ENCODE measurements at places on chromosomes 12 and 14. TPM values are rescaled to one million over a fixed set of nuclear protein-coding genes. Genes with fewer than 3 reads are reported as not detected.

The C12orf60 gene
- total RNA-seq: 0.27 TPM

GRCh38 chr12:91127306-91127705, 16.0 kb upstream of the LUM start:
- H3K27ac ChIP-seq: no peak overlapping the region
- no peak overlapping the region for H3K4me3 ChIP-seq
- DNase-seq: no peak
- no peaks in the 10 kb centered on the region for H3K36me3 ChIP-seq
- H3K4me1 ChIP-seq: no peaks in the 10 kb centered on the region
- no peaks in the 10 kb centered on the region for H3K27me3 ChIP-seq

GRCh38 chr12:51437431-51437830, 12.8 kb downstream of the SLC4A8 start:
- no peak overlapping the region for H3K27ac ChIP-seq
- DNase-seq: no peak
- no peaks in the 10 kb centered on the region for H3K4me1 ChIP-seq
- no peaks in the 10 kb centered on the region for H3K27me3 ChIP-seq

- no peak for DNase-seq
- no peaks in the 10 kb centered on the region for H3K36me3 ChIP-seq
- H3K4me3 ChIP-seq: no peak overlapping the region
- H3K27ac ChIP-seq: no peak overlapping the region
- H3K4me1 ChIP-seq: no peaks in the 10 kb centered on the region
- H3K27me3 ChIP-seq: no peaks in the 10 kb centered on the region
Observed at GRCh38 chr12:97275256-97275655, 187.3 kb upstream of the RMST start.

- H3K27ac ChIP-seq: no peak overlapping the region
- no peak overlapping the region for H3K4me3 ChIP-seq
- H3K36me3 ChIP-seq: no peaks in the 10 kb centered on the region
- no peaks in the 10 kb centered on the region for H3K27me3 ChIP-seq
- no peaks in the 10 kb centered on the region for H3K4me1 ChIP-seq
Observed at GRCh38 chr14:81233615-81234014, 12.9 kb upstream of the GTF2A1 start.

The KLHDC2 gene
- 48.4 TPM for total RNA-seq

DNA sequence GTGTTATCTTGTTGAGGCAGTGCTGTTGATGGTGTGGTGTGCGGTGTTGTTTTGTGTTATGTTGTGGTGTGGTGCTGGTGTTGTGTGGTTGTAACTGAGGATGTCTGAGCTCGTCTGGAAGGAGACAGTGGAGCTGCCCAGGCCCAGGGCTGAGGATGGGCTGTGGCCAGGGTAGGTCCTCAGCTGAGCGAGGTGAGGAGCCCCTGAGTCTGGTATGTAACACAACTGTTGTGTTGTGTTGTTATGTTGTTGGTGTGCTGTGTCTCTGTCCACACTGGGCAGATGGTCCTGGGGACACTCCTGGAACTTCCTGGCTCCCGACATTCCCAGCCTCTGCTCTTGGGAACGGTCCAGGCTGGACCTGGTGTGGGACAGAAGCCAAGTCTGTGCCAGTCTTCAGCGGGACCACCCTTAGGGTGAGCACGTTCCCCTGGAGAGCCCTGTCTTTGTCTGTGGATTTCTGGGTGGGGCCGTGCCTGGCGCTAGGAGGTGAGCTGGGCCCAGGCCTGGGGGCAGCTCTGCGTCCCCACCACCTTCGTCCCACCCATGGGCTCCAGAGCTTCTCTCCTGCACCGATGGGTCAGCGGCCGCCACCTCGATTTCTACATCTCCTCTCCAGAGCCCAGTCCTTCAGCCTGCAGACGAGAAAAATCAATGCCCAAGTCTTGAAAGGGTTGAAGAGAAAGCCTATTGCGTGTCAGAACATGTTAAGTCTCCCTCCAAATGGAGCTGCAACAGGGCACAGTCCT, 27.4 kb upstream of the SFSWAP start:
- DNase-seq: no peak
- H3K27ac ChIP-seq: no peak overlapping the region
- no peaks in the 10 kb centered on the region for H3K36me3 ChIP-seq
- H3K4me1 ChIP-seq: no peaks in the 10 kb centered on the region
- H3K4me3 ChIP-seq: no peak overlapping the region

The TMPRSS12 gene
- not detected for total RNA-seq

- H3K4me3 ChIP-seq: peak within 1 kb of the TSS; percentile 72
- peak within 1 kb of the TSS; percentile 87 for H3K27ac ChIP-seq
- no peaks in the 10 kb centered on the region for H3K27me3 ChIP-seq
- DNase-seq: no peak
Observed at GRCh38 chr14:63204407-63205043, at the start of gene RHOJ. Gene RHOJ, plus strand, starts transcription at chr14:63204443. Its CDS starts 427 bp downstream, at chr14:63204870.

The TCP11L2 gene
- total RNA-seq: 23.2 TPM

The TAS2R9 gene
- not detected for total RNA-seq

- H3K27ac ChIP-seq: no peak overlapping the region
- H3K36me3 ChIP-seq: no peaks in the 10 kb centered on the region
- DNase-seq: no peak
- no peaks in the 10 kb centered on the region for H3K27me3 ChIP-seq
- no peak overlapping the region for H3K4me3 ChIP-seq
- H3K4me1 ChIP-seq: peaks cover 12% of the 10 kb centered on the region
Observed at GRCh38 chr14:71497645-71498086, 434.6 kb upstream of the RGS6 start.

DNA sequence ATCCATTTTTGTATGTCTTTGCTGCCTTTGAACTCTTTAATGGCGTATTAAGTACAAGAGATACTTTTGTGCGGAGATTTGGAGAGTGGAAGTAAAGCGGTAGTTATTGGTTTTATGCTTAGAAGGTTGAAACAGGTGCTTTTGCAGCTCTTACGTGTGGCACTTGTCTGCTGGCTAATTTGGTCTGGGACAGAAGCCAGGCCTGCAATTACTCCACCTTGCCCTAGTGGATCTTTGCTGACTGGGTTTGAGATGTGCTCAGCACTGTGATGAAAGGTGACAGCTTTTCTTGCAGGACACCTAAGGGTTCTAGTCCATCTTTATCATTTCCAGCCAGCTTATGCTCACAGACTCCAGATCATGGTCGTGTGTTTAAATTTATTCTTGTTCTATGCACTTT, 252.5 kb downstream of the RPL10L start:
- no peak for DNase-seq
- no peaks in the 10 kb centered on the region for H3K36me3 ChIP-seq
- H3K27me3 ChIP-seq: no peaks in the 10 kb centered on the region

The KRT6B gene
- not detected for total RNA-seq

DNA sequence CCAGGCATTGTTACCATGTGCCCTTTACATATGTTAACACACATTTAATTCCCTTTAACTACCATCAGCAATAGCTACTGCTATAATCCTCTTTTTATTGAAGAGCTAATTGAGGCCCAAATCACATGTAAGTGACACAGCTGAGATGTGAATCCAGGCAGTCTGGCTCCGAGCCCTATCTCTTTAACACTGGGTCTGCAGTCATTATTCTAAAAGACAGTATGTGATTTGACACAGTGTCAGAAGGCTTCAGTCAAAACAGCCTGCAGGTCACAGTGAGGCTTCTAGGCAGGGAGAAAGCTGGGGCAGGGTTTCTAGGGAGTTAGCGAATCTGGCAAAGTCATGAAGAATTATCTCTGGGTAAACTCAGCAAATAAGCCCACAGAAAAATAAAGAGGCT, 148.2 kb downstream of the KIF21A start:
- no peak overlapping the region for H3K27ac ChIP-seq
- no peak for DNase-seq
- H3K4me1 ChIP-seq: no peaks in the 10 kb centered on the region
- no peaks in the 10 kb centered on the region for H3K36me3 ChIP-seq

The PTPRQ gene
- 2.4 TPM for total RNA-seq

DNA sequence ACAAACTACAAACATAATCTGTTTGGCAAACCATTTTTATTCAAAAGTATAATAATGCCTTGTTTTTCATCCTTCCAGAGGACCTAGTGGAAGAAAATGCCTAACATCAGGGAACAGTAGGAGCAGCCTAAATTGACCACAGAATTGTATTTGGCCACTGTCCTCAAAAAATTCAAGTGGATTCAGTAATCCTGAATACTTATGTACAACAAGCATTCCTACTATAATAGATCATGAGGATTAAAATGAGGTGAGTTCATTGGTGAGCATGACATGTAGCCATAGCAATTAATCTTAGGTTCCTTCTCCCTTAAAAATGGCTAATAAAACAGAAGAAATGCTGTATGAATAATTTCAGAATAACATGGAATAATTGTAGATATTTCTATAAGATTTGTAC, 209.3 kb downstream of the DAD1 start:
- H3K4me1 ChIP-seq: peaks cover 12% of the 10 kb centered on the region
- peak overlapping the region; percentile 76 for H3K27ac ChIP-seq
- H3K4me3 ChIP-seq: no peak overlapping the region
- H3K27me3 ChIP-seq: no peaks in the 10 kb centered on the region

GRCh38 chr12:16324772-16325171, 22.7 kb upstream of the MGST1 start:
- DNase-seq: no peak
- H3K4me3 ChIP-seq: no peak overlapping the region
- H3K27ac ChIP-seq: no peak overlapping the region
- no peaks in the 10 kb centered on the region for H3K4me1 ChIP-seq
- H3K36me3 ChIP-seq: no peaks in the 10 kb centered on the region

- H3K36me3 ChIP-seq: no peaks in the 10 kb centered on the region
- no peak overlapping the region for H3K4me3 ChIP-seq
- DNase-seq: no peak
Observed at GRCh38 chr14:22737052-22737451, 29.4 kb upstream of the OXA1L start.

DNA sequence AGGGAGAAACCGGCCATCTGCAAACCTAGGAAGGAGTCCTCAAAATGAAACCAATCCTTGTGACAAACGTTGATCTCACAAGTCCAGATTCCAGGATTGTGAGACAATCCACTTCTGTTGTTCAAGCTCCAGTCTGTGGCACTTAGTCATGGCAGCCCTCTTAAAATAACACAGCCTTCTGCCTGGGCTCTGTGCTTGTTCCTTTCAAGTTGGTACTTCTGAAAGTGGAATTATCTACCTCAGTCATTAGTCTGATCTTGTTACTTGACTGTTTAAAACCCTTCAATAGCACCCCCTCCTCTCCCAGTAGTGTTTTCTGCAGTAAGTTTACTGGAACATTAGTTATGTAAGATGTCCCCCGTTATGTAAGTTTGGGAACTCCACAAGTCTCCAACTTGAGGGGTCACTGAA, 111.0 kb upstream of the HIF1A start:
- DNase-seq: no peak
- no peak overlapping the region for H3K27ac ChIP-seq
- peaks cover 49% of the 10 kb centered on the region for H3K4me1 ChIP-seq
- H3K36me3 ChIP-seq: no peaks in the 10 kb centered on the region

DNA sequence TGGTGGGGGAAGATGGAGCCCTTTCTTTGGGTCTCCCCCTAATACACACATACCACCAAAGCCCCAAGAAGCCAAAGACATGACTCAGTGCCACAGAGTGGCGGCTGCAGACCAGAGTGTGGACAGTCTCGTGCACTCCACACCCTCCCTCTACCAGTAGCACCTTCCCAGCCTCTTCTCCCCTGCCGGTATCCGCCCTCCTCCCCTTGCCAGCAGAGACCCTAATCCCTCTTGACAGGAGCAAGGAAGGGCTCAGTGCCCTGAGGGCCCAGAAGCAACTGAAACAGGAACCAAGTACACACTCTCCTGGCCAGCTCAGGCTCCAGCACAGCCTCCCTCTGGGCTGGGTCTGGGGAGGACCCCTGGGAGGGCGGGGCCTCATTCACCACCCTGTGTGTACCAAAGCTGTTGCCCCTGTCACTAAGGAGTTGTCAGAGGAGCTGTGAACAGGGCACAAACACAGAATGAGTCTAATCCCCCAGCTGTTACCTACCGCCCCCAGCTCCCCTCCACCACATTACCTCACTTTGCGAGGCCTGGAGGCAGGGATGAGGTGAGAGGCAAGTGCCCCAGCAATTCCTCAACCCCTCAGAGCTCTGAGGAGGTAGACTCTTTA, 8.2 kb downstream of the SPRYD3 start:
- H3K4me3 ChIP-seq: no peak overlapping the region
- peak overlapping the region; percentile 83 for H3K27ac ChIP-seq
- no peaks in the 10 kb centered on the region for H3K27me3 ChIP-seq

GRCh38 chr12:120361506-120362208, 7.3 kb downstream of the MSI1 start:
- H3K4me1 ChIP-seq: no peaks in the 10 kb centered on the region
- no peaks in the 10 kb centered on the region for H3K36me3 ChIP-seq
- H3K4me3 ChIP-seq: peak overlapping the region; percentile 65
- peaks cover 4% of the 10 kb centered on the region for H3K27me3 ChIP-seq
- H3K27ac ChIP-seq: no peak overlapping the region

GRCh38 chr12:72330301-72330700, 58.1 kb downstream of the TRHDE start:
- no peak for DNase-seq
- H3K36me3 ChIP-seq: no peaks in the 10 kb centered on the region
- H3K4me1 ChIP-seq: no peaks in the 10 kb centered on the region
- H3K4me3 ChIP-seq: no peak overlapping the region
- H3K27me3 ChIP-seq: no peaks in the 10 kb centered on the region
- H3K27ac ChIP-seq: no peak overlapping the region

DNA sequence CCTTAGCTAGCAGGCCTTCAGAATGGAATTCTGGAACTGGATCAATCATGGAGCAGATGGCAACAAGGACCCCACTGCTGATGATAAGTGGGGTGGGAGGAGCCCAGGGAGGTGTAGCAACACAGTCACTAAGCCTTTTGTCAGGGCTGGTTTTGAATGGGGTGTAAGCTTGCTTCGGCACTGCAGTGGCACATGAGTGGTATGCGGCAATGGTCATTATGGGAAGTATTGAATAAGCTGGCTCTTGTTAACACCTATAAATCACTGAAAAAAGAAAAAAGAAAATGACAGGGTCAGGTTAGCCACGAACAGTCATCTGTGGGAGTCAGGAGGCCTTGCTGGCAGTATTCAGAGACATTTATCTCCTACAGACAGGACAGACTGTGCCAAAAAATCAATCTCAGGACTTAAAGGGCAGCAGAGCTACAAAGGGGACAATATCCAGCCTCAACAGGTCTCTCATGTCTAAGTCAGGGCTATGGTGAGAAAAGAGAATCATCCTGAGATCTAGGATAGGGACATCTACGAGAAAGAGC, 19.1 kb downstream of the CDKL1 start:
- no peak for DNase-seq
- no peak overlapping the region for H3K27ac ChIP-seq
- H3K27me3 ChIP-seq: no peaks in the 10 kb centered on the region
- H3K36me3 ChIP-seq: no peaks in the 10 kb centered on the region

- no peaks in the 10 kb centered on the region for H3K4me1 ChIP-seq
- H3K27ac ChIP-seq: no peak overlapping the region
- H3K4me3 ChIP-seq: no peak overlapping the region
- no peaks in the 10 kb centered on the region for H3K27me3 ChIP-seq
Observed at GRCh38 chr12:112175361-112176155, 50.2 kb downstream of the TRAFD1 start.

The VDR gene
- total RNA-seq: 10.3 TPM
